Tibial nerve (tissue), 4 donors: ENCODE measurements at places on chromosomes 5 and 9.

GRCh38 chr5:174397206-174397605, 327.2 kb upstream of the MSX2 start:
- no peak overlapping the region for H3K4me3 ChIP-seq
- no peaks in the 10 kb centered on the region for H3K27me3 ChIP-seq
- no peak for DNase-seq
- no peak overlapping the region for H3K27ac ChIP-seq
- no peaks in the 10 kb centered on the region for H3K36me3 ChIP-seq

GRCh38 chr5:145324101-145324500, 511.0 kb downstream of the PRELID2 start:
- H3K4me1 ChIP-seq, result peaks cover 8% of the 10 kb centered on the region
- no peak for DNase-seq
- H3K27ac ChIP-seq, result no peak overlapping the region

DNA sequence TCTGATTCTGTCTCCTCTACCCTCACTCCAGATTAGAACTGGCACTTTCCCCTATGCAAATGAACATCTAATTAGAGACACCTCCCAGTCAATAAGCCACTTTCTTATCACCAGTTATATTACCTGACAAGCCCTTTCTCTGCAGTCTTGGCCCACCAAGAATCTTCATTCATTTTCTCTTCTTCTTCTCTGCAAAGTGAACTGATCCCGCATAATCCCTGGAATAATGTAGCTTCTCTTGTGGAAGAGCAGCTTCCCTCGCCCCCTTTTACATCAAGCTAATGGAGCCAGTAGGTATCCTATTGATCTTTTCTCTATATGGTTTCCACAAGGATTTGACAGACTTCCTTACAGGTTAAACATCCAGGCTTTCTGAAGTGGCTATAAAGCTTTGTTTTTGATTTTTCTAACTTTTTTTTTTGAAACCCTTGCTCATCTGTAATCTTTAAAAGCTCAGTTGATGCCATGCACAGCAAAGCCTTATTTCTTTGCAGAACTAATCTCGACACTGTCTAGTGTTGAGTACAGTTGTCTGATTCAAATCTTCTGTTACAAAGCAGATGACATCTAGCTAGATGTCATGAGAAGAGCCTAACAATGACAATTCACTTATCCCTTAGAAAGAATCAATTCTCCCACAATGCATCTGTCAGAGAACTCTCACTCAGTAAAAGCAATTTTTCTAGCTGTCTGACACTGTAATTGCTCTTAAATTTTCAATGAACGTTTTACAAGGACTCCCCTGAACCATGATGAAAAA, 281.4 kb downstream of the ISL1 start:
- H3K27me3 ChIP-seq, result no peaks in the 10 kb centered on the region
- no peaks in the 10 kb centered on the region for H3K4me1 ChIP-seq
- H3K27ac ChIP-seq, result no peak overlapping the region
- no peak for DNase-seq

- no peak overlapping the region for H3K4me3 ChIP-seq
- H3K27ac ChIP-seq, result peak overlapping the region; percentile 37
- H3K27me3 ChIP-seq, result no peaks in the 10 kb centered on the region
- no peaks in the 10 kb centered on the region for H3K36me3 ChIP-seq
- no peak for DNase-seq
Observed at GRCh38 chr9:134598884-134599245, 42.7 kb upstream of the COL5A1 start.

DNA sequence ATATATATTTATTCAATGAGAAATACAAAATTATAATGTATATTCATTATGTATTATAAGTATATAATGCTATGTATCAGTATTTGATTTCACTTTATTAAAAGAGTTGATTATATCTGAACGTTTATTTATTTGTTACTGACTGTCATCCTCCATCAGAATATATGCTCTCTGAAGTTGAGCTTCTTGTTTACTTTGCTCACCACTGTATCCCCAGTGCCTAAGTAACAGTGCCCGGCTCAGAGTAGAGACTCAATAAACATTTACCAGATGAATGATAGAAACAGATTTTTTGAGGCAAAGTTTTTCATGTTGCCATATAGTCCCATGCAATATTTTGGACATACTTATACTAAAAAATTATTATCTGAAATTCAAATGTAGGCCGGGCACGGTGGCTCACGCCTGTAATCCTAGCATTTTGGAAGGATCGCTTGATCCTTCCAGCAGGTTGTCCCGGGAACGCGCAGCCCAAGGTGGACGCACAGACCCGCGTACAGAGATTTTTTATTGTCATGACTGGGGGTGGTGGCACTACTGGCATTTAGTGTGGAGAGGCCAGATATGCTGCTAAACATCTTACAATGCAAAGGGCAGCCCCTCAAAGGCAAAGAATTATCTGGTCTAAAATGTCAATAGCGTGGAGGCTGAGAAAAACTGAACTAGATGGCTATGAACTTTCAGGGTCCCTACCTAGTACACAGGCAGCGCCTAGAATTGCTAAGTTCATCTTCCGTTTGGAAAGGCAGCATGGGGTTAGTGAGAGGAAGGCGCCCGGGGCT, 761 bp upstream of the DNAJC25 start:
- peaks cover 15% of the 10 kb centered on the region for H3K4me1 ChIP-seq
- no peaks in the 10 kb centered on the region for H3K36me3 ChIP-seq
- DNase-seq, result no peak

DNA sequence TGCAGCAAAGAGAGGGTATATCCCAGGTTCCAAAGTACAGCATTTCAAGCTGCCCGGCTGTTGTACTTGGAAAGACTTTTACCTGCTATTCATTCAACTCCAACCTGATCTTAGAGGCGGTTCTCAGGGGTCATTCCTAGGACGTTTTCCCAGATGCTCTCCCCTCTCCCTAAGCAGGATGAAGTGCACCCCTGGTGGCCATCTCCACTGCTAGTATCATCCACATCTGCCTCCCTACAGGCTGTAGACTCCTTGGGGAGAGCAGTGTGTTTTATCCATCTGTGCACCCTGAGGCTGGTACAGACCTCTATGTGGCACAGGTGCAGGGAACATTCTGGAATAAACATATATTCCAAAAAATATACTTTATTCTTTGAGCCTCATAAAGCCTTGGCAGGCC, 56.8 kb downstream of the PTPN3 start:
- H3K27ac ChIP-seq, result no peak overlapping the region
- H3K4me3 ChIP-seq, result no peak overlapping the region
- DNase-seq, result no peak
- H3K4me1 ChIP-seq, result no peaks in the 10 kb centered on the region

DNA sequence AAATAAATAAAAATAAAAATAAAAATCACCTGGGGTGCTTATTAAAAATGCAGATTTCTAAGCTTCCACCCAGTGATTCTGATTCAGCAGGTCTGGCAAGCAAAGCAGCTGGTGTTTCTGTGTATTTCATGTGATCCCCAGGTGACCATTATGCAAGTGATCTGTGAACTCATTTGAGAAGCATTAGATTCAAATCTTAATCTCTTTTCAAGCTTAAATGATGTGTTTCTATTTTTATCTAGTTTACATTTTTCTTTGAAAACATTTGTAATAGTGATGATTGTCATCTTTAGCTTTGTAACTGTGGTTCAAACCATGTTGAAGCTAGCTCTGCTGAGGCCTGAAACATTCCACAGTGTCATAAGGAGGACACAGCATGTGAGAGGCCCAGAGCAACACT, 804.8 kb upstream of the ZNF608 start:
- no peak for DNase-seq
- H3K27me3 ChIP-seq, result no peaks in the 10 kb centered on the region
- no peak overlapping the region for H3K4me3 ChIP-seq
- H3K27ac ChIP-seq, result no peak overlapping the region
- H3K36me3 ChIP-seq, result no peaks in the 10 kb centered on the region

- H3K4me3 ChIP-seq, result no peak overlapping the region
- H3K27me3 ChIP-seq, result no peaks in the 10 kb centered on the region
- no peak overlapping the region for H3K27ac ChIP-seq
- H3K4me1 ChIP-seq, result no peaks in the 10 kb centered on the region
- peaks cover 48% of the 10 kb centered on the region for H3K36me3 ChIP-seq
Observed at GRCh38 chr9:131875828-131876485, 136.1 kb upstream of the RAPGEF1 start.

- H3K36me3 ChIP-seq, result no peaks in the 10 kb centered on the region
- no peaks in the 10 kb centered on the region for H3K4me1 ChIP-seq
- no peak overlapping the region for H3K27ac ChIP-seq
Observed at GRCh38 chr5:54294097-54294667, 16.2 kb downstream of the ARL15 start.

- no peaks in the 10 kb centered on the region for H3K36me3 ChIP-seq
- no peaks in the 10 kb centered on the region for H3K4me1 ChIP-seq
- no peak for DNase-seq
- H3K4me3 ChIP-seq, result no peak overlapping the region
- H3K27ac ChIP-seq, result no peak overlapping the region
Observed at GRCh38 chr9:121398374-121398773, 28.3 kb upstream of the STOM start.

GRCh38 chr5:126335886-126336285, 87.3 kb upstream of the GRAMD2B start:
- H3K27me3 ChIP-seq, result no peaks in the 10 kb centered on the region
- no peak for DNase-seq
- no peaks in the 10 kb centered on the region for H3K36me3 ChIP-seq
- no peak overlapping the region for H3K27ac ChIP-seq
- H3K4me3 ChIP-seq, result no peak overlapping the region
- H3K4me1 ChIP-seq, result peaks cover 4% of the 10 kb centered on the region

- no peaks in the 10 kb centered on the region for H3K36me3 ChIP-seq
- H3K4me1 ChIP-seq, result no peaks in the 10 kb centered on the region
- no peak for DNase-seq
- H3K27ac ChIP-seq, result no peak overlapping the region
Observed at GRCh38 chr5:75706016-75706415, 11.2 kb downstream of the POC5 start.

GRCh38 chr9:36736648-36737047, 164.0 kb downstream of the MELK start:
- no peaks in the 10 kb centered on the region for H3K4me1 ChIP-seq
- no peak overlapping the region for H3K27ac ChIP-seq
- no peaks in the 10 kb centered on the region for H3K36me3 ChIP-seq
- H3K4me3 ChIP-seq, result no peak overlapping the region
- peaks cover 35% of the 10 kb centered on the region for H3K27me3 ChIP-seq

- no peak for DNase-seq
- no peak overlapping the region for H3K4me3 ChIP-seq
- H3K36me3 ChIP-seq, result no peaks in the 10 kb centered on the region
- no peaks in the 10 kb centered on the region for H3K27me3 ChIP-seq
Observed at GRCh38 chr9:68961587-68961986, 52.3 kb downstream of the PRKACG start.

- no peak for DNase-seq
- no peak overlapping the region for H3K27ac ChIP-seq
- peaks cover 7% of the 10 kb centered on the region for H3K4me1 ChIP-seq
Observed at GRCh38 chr5:71782393-71782770, 63.3 kb downstream of the CARTPT start.

GRCh38 chr5:139658928-139659667, 10.9 kb downstream of the CXXC5 start:
- no peaks in the 10 kb centered on the region for H3K27me3 ChIP-seq
- H3K4me1 ChIP-seq, result no peaks in the 10 kb centered on the region
- DNase-seq, result no peak
- peak overlapping the region; percentile 23 for H3K4me3 ChIP-seq

DNA sequence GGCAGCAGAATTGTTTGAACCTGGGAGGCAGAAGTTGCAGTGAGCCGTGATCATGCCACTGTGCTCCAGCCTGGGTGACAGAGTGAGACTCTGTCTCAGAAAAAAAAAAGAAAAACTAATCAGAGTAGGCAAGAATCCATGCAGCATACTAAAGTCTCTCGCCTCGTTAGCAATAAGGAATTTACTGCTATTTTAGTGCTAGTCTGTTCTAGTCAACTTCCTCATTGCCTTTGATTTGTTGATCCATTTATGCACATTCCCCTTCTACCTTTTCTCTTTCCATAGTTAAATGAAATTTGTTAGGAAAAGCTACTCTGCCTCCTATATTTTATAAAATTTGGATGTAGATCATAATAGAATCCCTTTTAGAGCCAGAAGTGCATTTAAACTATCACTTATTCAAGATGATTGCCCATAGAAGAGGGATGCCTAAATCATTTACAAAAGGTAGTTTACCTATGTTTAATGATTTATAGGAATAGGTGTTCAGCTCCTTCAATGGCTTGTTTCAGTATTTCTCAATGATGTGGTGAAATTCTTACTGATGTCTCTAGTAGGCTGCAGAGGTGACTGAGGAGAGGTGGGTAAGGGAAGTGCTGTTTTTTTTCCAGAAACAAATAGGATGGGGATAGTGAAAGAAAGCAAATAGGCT, 1.9 kb downstream of the LRRC19 start:
- H3K36me3 ChIP-seq, result no peaks in the 10 kb centered on the region
- no peak overlapping the region for H3K27ac ChIP-seq
- no peaks in the 10 kb centered on the region for H3K4me1 ChIP-seq
- no peak for DNase-seq
- H3K27me3 ChIP-seq, result no peaks in the 10 kb centered on the region

DNA sequence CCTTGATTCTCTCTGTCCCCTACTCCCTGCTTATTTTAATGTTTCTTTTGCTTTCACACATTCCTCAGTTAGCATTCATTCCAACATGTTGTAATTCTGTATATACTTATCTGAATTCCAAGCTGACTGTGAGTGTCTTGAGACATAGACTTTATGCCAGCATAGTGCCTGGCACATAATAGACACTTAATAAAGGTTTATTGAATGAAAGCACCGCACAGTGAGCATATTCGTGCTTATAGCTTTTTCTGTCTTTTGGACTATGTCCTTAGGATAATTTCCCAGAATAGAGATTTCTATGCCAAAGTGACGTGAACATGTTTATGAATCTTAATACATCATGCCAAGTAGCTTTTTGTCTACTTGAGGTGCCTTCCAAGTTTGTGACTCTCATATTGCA, 174.6 kb downstream of the CD180 start:
- no peak overlapping the region for H3K27ac ChIP-seq
- H3K4me3 ChIP-seq, result no peak overlapping the region
- no peaks in the 10 kb centered on the region for H3K36me3 ChIP-seq
- H3K27me3 ChIP-seq, result no peaks in the 10 kb centered on the region
- H3K4me1 ChIP-seq, result no peaks in the 10 kb centered on the region

GRCh38 chr5:156120777-156121176, 206.2 kb upstream of the SGCD start:
- peaks cover 10% of the 10 kb centered on the region for H3K4me1 ChIP-seq
- H3K27me3 ChIP-seq, result no peaks in the 10 kb centered on the region
- H3K36me3 ChIP-seq, result no peaks in the 10 kb centered on the region
- no peak overlapping the region for H3K4me3 ChIP-seq
- no peak overlapping the region for H3K27ac ChIP-seq
- no peak for DNase-seq

DNA sequence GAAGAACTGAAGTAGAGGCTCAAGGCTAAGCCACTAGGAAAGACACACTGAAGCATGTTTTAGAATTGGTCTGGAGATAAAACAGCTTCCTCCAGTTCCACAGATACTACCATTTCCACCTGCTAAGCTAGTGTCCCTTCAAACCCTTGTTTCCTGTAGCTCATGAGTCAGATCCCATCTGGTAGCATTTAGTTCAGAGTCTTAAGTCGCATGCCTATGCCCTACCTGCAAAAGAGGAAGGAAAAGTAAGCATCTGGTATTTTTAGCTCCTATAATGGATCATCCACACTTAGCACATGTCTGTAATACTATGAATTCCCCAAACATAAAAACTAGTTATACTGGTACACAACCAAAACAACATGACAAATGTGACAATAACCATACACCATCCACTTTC, 92.1 kb downstream of the CDKN2A start:
- no peak for DNase-seq
- H3K27ac ChIP-seq, result no peak overlapping the region
- H3K27me3 ChIP-seq, result no peaks in the 10 kb centered on the region
- H3K4me1 ChIP-seq, result no peaks in the 10 kb centered on the region
